Stomach (tissue), 19 donors: ENCODE measurements at places on chromosomes 1 and 21. TPM values are rescaled to one million over a fixed set of nuclear protein-coding genes. Genes with fewer than 3 reads are reported as not detected.

DNA sequence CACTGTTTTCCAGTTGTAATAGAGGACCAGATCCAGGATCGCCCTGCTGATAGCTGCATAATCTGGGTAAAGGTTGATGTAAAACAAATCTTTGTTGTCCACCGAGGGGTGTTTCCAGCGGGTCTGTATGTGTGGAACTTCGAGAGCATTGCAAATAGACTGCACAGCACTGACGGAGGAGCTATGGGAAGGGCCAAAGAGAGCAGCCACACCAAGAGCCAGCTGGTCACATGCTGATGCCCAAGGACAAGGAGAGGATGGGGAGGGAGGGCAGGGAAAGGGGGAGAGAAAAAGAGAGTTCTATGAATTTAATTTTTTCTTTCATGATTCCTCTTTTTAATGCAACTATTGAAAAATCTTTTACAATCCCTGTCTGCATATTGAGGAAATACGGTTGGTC is 250.0 kb downstream of the GRIK1 start:
- no peak overlapping the region for H3K27ac ChIP-seq
- no peaks in the 10 kb centered on the region for H3K4me1 ChIP-seq
- no peaks in the 10 kb centered on the region for H3K36me3 ChIP-seq
- no peak for DNase-seq

GRCh38 chr1:212782422-212783154 is 9.0 kb downstream of the NSL1 start:
- peaks cover 11% of the 10 kb centered on the region for H3K36me3 ChIP-seq
- DNase-seq = peak; percentile 43
- no peaks in the 10 kb centered on the region for H3K4me1 ChIP-seq
- H3K4me3 ChIP-seq = no peak overlapping the region

DNA sequence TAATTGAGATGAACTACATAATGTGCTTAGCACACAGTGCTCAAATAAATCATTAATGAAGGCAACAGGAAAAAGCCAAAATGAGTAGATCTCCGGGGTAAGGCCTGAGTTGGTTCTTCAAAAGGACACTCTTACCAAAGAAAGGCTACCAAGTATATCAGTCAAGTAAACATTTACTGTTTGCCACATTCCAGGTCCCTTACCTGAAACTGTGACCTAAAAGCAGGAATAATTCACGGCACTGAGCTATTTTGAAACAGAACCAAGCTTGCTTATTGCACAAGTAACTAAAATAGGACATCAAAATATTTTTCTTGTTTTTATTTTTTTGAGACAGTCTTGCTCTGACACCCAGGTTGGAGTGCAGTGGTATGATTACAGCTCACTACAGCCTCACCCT is 2.0 kb upstream of the PITHD1 start:
- peaks cover 70% of the 10 kb centered on the region for H3K4me1 ChIP-seq
- peaks cover 23% of the 10 kb centered on the region for H3K36me3 ChIP-seq
- DNase-seq = no peak
- peak overlapping the region; percentile 27 for H3K27ac ChIP-seq

Gene FAM167B
- not detected for total RNA-seq

Gene CD53
- total RNA-seq = 65.2 TPM
